ENCODE measurements at places on chromosomes 7 and 10. TPM values are rescaled to one million over a fixed set of nuclear protein-coding genes. Genes with fewer than 3 reads are reported as not detected.
A peak's percentile ranks its signal among the peaks of the same experiment; 100 is the strongest.

- DNase-seq, result no peak
Measured at GRCh38 chr7:136489808-136490207, 378.6 kb upstream of the CHRM2 start.

- no peak for DNase-seq
Measured at GRCh38 chr10:43524434-43525247, 49.8 kb downstream of the ZNF239 start.

- DNase-seq, result peak; percentile 59
Measured at GRCh38 chr10:17453373-17454091, 863 bp downstream of the ST8SIA6 start.

DNA sequence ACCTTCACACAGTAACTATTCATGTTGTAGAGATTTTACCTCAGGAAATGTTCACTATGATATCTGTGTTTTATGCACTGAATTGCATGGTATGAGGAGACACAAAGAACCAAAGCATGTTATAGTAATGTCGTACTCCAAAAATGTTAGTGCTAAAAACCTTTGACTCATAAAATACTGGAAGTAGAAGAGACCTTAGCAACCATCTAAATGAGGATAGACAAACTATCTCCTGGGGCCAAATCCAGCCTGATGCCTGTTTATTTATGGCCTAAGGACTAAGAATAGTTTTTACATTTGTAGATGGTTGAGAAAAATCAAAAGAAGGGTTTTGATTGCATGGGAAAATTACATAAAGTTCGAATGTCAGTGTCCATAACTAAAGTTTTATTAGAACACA, 535.1 kb downstream of the INHBA start:
- no peak for DNase-seq

- DNase-seq, result peak; percentile 5
Measured at GRCh38 chr7:157738066-157738460, 401.3 kb downstream of the DNAJB6 start.

- no peak for DNase-seq
Measured at GRCh38 chr10:100883312-100883821, 29.4 kb upstream of the SLF2 start.

The EPHA1 gene
- 15.0 TPM for total RNA-seq

All from right lobe of liver (tissue), 6 donors.